ENCODE measurements at places on chromosomes 1 and 21. TPM values are rescaled to one million over a fixed set of nuclear protein-coding genes. Genes with fewer than 3 reads are reported as not detected.

The ETV3L gene
- total RNA-seq: not detected

The TMEM82 gene
- total RNA-seq: 0.51 TPM

The LRP8 gene
- 9.7 TPM for total RNA-seq

The LSS gene
- 191 TPM for total RNA-seq

The ST6GALNAC5 gene
- total RNA-seq: 4.0 TPM

The RBM11 gene
- 5.0 TPM for total RNA-seq

The OR6K3 gene
- not detected for total RNA-seq

The CAMK1G gene
- 8.5 TPM for total RNA-seq

The HES3 gene
- total RNA-seq: not detected

The SLAMF1 gene
- not detected for total RNA-seq

The ADAMTS4 gene
- total RNA-seq: 4.0 TPM

The INSRR gene
- total RNA-seq: 0.21 TPM

The CD164L2 gene
- not detected for total RNA-seq

The CNIH4 gene
- total RNA-seq: 24.3 TPM

The CRNN gene
- total RNA-seq: not detected

The SPATA17 gene
- 1.2 TPM for total RNA-seq

The PROX1 gene
- total RNA-seq: 28.7 TPM

The MAST2 gene
- 79.2 TPM for total RNA-seq

The CFHR3 gene
- total RNA-seq: 0.07 TPM

The IFI6 gene
- total RNA-seq: 30.4 TPM

The FAM89A gene
- total RNA-seq: 24.2 TPM

All from cardiac muscle cell (in vitro differentiated cells and primary cell).